ENCODE measurements at places on chromosomes 6 and 20.

DNA sequence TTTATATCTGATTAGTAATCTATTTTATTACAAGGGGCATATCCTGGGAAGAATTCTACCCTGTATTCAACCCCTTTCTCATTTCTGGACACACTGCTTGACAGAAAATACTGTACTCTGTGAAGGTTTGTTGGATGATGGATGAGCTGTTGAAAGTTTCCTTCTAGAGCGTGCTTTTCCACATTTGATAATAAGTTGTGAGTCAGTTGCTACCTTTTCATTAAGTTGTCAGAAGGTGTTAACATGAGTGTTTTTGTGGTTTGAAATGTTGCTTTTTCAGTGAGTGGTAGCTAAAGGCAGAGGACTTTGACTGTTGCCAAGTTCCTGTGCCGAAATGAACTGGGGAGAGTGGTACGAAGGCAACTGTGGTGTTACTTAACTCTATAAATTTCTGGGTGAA is 3.9 kb upstream of the ECI2 start:
- no peak for DNase-seq

DNA sequence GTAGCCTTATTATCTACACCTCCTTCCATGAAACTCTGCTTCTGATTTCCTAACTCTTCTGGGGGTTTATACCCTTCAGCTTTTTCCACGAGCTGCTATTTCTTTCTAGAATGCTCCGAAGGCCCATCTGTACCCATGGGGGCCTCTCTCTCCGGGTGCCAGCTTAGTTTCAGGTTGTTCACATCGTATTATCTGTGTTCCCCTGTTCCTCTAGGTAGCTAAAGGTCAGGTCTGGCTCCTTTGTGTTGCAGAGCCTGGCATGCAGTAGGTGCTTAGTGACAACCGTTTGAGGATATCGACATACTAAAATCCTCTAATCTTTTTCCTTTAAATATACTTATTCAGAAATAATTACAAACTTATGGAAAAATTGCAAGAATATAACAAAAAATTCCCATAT is 73.0 kb downstream of the UST start:
- DNase-seq, result no peak

DNA sequence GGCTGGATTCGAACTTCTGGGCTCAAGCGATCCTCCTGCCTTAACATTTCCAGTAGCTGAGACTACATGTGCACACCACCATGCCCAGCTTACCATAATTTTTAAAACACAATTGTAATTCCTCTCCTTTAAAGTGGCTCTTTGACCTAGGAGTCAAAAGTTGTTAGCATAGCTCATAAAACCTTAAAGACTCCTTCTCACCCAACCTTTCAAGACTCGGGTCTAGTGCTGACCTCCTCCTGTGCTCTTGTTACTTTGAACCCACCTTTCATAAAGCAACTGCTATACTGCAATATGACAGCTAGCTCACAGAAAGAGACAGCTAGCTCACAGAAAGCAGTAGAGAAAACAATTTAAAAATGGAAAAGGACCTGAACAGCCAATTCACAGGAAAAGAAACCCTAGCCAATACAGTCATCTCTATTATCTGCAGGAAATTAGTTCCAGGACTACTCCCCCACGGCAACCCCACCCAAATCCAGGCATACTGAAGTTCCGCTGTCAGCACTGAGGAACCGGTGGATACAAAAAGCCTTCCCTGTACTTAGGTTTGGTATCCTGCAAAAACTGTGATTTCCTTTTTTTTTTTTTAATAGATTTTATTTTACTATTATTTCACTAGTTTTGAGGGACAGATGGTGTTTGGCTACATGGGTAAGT is 20.3 kb downstream of the SSR1 start:
- no peak for DNase-seq

DNA sequence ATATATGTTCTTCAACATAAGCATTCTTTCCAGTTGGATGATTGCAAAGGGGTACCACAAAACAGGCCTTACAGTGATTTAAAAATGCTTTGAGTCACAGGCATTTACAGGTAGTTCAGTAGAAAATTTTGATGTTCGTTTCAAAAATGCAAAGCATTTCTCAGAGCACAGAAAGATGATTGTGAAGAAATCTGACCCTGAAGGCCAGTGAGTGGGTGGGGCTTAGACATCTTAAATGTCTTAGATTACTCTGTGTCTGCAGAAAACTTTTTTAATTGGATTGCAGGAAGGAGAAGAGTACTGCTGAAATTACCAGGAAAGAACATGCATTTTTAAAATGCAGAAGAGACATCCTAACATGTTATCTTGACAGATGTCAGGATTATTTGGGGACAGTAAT is 268.3 kb downstream of the CDKAL1 start:
- no peak for DNase-seq

DNA sequence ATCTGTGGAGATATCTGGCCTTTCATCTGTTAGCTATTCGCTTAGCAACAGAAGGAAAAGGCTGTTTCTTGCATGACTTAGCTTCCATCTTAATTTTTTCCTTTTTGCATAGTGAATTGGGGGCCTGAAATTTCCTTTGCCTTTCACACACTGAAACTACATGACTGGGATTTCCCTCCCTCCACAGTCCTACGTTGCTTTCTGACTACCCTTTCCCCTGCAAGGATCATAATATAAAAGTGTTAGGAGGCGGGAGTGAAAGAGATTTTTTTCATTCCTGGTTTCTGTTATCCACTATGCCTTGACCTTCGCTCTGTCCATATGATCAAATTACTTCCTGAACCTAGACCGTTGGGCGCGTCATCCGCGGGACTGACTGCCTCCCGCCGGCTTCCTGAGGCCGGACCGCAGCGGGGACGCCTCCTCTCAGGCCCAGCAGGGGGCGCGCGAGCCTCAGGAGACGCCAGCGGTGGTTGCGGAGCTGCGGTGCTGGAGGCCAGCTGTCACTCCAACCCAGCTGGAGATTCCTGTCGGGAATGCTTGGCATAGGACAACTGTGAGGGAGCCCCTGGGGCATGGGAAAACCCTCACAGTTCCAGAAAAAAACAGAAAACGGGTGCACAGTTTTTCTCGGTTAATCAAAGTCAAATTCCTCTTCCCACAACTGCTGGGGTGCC is 55.6 kb downstream of the MEP1A start:
- DNase-seq, result peak; percentile 88

DNA sequence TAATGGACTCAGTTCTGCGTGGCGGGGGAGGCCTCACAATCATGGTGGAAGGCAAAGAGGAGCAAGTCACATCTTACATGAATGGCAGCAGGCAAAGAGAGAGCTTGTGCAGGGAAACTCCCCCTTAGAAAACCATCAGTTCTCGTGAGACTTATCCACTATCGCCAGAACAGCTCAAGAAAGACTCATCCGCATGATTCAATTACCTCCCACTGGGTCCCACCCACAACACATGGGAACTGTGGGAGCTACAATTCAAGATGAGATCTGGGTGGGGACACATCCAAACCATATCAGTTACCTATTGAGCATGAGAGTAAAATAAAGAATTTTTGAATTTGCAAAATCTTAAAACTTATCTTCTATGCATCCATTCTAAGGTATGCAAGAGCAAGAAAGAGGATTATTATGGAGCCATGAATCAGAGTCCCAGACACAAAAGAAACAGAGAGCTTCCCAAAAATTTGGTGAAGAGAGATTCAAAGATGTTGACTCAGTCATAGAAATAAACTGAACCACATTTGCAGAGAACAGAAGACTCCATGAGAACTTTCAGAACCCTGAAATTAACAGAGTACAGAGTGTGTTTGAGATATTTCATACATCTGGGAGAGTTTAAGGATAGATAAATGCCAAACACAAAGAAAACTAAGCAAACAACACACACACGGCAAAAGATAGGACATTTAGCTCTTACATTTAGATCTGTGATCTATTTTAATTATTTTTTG is 17.1 kb upstream of the MOXD1 start:
- no peak for DNase-seq

DNA sequence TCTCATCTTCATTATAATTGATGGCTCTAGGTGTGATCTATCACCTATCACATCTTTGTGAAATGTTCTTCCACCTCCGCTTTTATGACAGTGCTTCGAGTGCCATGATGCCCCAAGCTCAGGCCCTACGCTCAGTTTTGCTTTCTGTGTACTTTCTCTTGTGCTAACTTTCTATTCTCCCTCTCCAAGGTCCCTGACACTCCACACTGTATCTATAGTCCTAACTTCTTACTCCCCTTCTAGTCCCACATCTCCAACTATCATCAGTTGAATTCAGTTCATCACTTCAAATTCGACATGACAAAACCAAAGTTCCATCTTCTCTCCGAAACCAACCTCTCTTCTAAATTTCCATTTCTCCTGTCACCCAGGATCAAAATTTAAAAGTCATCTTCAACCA is 16.6 kb downstream of the NUDT3 start:
- DNase-seq, result no peak

GRCh38 chr6:14081126-14081525 is 36.4 kb upstream of the CD83 start:
- DNase-seq, result no peak

- no peak for DNase-seq
Measured at GRCh38 chr6:142863981-142864380, 81.0 kb downstream of the HIVEP2 start.

DNA sequence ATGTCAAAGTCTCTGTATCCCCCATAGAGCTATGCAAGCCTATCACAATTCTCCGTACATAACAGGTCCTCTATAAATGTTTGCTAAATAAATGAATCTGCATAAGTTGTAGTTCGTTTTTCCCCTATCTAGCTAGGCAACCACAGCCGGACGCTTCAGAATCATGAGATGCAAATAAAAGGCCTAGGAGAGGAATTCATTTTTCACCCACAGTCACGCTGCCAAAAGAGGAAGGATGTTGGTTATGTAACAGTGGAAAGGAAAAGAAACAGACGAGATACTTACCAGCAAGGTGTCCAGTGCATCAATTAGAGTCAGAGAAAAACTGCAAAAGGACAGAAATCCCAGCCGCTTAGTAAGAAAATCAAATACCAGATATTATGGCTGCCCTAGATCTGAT is 2.4 kb downstream of the EDEM2 start:
- DNase-seq, result peak; percentile 69

GRCh38 chr20:9919271-9920014 is 80.6 kb upstream of the PAK5 start:
- no peak for DNase-seq

GRCh38 chr20:33239418-33239817 is 3.6 kb downstream of the BPIFA1 start:
- no peak for DNase-seq

DNA sequence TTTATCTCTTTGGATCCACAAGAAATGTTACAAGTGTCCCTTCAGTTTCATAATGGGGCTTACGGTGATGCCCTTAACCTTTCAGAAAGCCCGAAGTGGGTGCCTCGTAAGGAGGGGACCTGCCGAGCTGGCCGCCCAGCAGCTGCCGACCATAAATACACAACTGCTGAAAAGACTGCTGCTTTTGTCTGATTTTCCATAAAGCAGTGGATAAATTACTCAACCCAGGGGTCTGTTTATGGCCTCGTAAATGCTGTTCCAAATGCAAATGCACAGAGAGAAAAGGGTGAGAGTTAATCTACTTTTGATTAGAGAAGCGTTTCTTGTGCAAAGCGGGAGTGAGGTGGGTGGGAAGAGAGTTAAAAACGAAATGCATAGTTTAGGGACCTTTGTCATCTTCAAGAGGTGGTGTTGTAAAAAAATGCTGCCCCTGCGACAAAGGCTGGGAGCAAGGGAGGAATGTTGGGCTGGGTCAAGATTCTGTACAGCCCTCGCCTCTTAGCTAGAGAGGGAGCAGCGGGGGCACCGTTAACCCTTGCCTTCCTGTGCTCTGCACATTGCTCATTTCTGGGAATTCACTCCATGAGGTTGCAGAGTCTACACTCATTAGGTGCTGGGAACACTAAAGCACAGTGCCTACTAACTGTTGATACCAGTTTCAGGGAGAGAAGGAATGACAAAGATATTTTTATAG is 112.0 kb upstream of the MTHFD1L start:
- no peak for DNase-seq

- DNase-seq, result no peak
Measured at GRCh38 chr6:150739711-150740349, 125.7 kb upstream of the MTHFD1L start.

DNA sequence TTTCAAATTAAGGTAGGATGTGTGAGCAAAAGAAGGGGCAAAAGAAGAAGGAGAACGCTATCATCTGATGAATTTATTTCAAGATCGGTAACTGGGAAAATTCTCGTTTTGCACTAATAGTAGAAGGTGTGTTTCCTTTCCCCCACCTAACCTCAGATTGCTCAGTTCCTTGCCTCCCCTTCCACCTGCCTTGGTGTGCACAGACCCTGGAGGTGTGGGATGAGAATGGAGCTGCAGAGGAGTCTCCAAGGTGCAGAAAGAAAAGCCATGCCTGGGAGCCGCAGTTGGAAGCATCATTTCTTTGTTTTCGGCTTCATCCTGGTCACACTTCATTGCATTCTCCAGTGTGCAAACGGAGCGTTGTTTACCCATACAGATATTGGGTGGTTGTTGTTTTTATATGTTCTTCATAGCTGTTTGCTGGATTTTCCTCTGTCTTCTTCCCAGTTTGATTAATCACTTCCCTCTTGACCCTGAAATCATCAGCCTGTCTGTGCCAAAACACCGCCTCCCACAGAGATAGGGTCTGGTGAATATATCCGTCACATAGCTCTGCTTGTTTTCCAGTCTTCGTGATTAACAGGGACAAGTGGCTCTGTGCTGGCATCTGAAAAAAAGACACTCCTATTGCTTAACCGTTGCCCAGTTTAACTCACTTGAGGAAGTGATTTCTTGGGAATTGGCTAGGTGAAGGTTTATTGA is 40.2 kb upstream of the NEDD9 start:
- no peak for DNase-seq

- DNase-seq, result no peak
Measured at GRCh38 chr6:45965007-45965406, 50.7 kb downstream of the CLIC5 start.

DNA sequence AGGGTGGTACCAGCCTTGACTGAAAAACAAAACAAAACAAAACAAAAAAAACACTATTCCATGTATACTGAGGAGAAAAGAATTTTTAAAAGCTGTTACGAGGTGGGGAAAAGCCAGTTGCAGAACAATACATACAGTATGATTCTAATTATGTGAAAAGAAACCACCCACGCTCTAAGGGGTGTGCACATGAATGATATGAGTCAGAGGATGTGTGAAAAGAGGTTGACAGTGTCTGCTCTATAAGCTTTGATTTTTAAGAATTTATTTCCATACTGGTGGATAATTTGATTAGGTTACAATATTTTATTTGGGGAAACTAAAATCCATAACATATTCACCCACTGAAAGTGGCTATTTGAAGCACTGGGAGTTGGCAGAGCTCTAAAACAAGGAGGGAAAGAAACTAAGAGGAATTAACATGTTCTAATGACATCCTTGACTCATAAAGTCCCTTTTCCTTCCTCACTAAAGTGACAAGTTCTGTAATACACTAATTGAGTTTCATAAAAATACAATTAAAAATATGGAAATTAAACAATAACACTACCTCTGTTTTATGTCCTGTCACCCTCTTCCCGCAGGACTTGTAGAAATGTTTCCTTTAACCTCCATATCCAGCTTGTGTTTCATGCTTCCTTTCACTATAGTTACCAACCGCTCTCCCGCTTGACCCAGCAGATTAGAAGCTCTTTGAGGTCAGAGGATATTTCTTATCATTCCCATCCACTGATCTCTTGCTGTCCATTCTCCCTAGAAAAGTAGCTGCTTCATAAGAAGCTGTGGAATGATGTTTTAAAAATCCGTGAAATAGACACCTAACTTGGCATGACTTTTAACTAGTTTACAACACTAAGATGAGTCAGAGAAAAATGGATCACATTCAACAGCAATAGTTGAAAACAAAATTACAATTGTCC is 118.6 kb upstream of the CCDC28A start:
- DNase-seq, result no peak

GRCh38 chr20:24835195-24835594 is 113.9 kb upstream of the CST7 start:
- DNase-seq, result no peak

Data from hematopoietic multipotent progenitor cell treated with erythropoietin and hydrocortisone succinate and interleukin-3 and kit ligand, for 6 days (in vitro differentiated cells).